ENCODE measurements at places on chromosomes 3 and 15. TPM values are rescaled to one million over a fixed set of nuclear protein-coding genes. Genes with fewer than 3 reads are reported as not detected.

DNA sequence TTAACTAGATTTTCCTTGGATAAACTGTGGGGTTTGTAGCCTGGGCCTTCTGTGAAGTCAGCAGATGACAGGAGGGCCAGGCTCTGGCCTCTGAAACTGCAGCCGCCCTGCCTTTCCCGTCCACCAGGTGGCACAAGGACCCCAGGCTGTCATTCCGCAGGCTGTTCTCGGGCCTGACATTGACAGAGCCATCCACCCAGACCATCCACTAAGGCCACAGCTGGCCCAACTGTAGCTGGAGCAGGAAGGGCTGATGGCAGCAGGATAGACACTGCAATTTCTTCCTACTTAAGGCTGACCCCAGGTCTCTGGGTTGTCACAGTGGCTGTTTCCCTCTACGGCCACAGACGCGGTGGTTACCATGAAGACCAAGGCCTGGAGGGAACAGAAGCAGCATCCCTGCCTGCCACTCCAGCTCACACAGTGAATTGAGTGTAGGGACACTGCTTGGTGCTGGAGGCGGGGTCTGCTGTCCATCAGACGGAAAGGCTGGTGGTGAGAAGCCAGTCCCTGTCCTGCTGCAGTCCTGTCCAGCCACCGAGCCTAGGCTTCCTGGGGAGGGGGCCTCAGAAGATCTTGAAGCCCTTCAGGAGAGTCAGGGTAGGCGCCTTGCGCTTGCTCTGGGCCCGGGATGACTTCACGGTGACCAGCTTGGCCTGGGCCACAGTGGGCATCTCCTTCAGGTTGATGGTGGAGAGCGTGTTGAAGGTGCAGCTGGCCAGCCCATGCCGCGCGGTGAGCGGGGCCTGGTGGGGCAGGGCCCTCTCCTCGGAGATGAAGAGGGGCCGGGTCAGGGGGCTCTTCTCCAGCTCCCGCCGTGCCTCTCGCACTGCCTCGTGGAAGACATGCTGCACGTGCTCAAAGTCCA is 9.4 kb downstream of the SLC51B start:
- DNase-seq = peak; percentile 97

GRCh38 chr15:63372753-63373152 is 8.9 kb downstream of the CA12 start:
- DNase-seq = peak; percentile 76

GRCh38 chr3:138781012-138781470 is 53.7 kb downstream of the PIK3CB start:
- no peak for DNase-seq

GRCh38 chr3:24845524-24846155 is 351.0 kb upstream of the THRB start:
- DNase-seq = no peak

ITIH1 gene
- total RNA-seq = not detected

GRCh38 chr15:62866366-62866765 is 176.2 kb upstream of the TPM1 start:
- no peak for DNase-seq

All from osteoblast (primary cell).